ENCODE measurements at places on chromosomes 6 and 20.

DNA sequence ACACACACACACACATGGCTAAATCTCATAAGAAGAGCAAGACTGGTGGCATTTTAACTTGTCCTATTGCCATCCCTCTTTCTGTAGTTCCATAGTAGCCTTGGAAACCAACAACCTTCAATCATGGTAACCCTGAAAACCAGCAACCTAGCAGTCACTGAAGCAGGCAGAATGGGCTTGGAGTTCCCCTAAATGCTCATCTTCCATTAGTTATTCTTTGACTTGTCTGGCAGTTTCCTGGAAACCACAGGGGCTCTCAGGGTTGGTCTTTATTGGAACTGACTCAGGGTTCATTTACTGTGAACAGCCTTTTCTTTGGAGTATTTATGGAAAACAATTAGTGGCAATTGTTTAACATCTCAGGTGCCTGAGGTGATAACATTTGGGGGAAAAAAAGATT lies 19.4 kb upstream of the BRPF3 start:
- DNase-seq, result no peak

DNA sequence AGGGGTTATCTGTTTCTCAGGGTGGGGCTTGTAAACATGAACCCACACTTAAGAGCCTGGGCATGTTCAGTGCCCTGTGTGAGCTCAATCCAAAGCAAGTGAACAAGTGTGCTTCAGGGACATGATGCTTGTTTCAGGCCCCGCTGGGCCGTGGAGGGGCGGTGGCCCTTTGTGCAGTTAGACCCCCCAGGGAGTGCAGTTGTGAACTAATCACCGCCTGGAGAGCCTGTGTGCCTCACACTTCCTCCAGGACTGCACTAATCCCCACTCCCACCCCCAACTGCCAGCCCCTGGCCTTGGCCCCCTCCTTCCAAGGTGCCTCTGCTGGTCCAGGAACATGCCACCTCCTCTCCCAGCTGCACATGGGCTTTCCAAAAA lies 58.1 kb downstream of the RREB1 start:
- DNase-seq, result no peak

DNA sequence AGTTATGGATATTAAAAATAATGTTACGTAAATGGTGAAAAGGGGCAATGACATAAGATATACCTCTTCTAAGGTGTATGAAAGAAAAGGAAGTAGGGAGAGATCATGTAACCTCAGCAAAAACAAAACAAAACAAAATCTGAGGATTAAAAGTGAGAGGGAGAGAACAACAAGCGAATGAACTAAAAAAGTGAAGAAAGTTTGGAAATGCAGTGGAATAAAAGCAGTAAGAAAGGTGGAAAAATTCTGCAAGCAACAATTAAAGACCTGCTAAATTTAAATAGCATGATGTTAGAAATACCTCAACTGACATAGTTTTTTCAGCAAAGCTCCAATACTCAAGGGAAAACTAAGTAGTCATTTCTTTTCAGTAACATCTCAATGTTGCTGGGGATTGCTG lies 48.0 kb downstream of the PHIP start:
- DNase-seq, result no peak

DNA sequence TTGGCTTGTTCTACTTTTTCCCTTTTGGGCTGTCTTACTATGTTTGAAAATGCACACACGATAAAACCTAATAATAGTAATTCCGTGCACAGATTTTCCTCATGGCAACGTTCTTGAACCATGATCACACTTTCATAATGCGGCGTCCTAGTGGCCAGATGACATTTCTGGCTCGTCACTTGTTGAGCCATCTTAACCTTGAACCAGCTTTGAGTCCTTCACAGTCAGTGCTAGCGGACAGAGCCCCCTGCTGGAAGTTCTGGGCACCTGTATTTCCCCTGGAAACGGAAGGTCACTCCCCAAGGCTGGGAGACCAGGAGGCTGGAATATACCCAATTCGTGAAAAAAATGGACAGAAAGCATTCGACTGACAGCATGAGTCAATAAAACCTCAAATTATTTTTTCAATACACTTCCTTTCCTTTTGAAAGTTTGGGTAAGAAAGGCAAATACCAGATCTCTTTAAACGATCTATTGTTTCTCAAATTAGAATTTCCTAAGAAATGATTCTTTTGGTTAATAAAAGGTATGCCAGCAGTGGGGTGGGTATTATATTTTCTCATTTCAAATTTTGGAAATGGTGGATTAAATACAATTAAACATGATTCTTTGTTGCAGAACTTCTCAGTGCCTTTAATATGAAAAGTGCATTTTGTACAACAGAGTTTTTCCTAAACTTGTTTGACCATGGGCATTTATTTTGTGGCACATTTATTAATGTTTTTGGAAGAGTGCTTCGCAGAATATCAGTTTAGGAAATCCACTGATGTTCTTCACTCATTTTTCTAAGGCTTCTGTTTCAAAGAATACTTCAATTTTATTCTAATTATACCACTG lies 542.3 kb downstream of the QKI start:
- DNase-seq, result peak; percentile 93

GRCh38 chr6:108559884-108560462 lies 744 bp upstream of the FOXO3 start:
- peak; percentile 59 for DNase-seq

- DNase-seq, result no peak
These were observed 130.7 kb downstream of the TFAP2C start for GRCh38 chr20:56759741-56760278.

DNA sequence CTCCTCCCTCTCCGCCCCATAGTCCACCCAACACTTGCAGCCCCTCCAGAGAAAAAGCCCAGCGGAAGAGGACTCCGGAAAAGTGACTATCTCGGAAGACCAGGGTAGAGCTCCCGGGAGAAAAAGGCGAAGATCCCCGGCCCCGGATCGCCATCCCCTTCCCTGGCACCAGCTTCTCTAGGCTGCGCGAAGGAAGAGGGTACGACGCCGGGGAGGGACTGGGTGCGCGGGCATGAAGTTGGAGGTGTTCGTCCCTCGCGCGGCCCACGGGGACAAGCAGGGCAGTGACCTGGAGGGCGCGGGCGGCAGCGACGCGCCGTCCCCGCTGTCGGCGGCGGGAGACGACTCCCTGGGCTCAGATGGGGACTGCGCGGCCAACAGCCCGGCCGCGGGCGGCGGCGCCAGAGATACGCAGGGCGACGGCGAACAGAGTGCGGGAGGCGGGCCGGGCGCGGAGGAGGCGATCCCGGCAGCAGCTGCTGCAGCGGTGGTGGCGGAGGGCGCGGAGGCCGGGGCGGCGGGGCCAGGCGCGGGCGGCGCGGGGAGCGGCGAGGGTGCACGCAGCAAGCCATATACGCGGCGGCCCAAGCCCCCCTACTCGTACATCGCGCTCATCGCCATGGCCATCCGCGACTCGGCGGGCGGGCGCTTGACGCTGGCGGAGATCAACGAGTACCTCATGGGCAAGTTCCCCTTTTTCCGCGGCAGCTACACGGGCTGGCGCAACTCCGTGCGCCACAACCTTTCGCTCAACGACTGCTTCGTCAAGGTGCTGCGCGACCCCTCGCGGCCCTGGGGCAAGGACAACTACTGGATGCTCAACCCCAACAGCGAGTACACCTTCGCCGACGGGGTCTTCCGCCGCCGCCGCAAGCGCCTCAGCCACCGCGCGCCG lies 822 bp downstream of the FOXQ1 start:
- DNase-seq, result no peak

GRCh38 chr20:32114305-32114960 lies 4.9 kb downstream of the TM9SF4 start:
- no peak for DNase-seq

DNA sequence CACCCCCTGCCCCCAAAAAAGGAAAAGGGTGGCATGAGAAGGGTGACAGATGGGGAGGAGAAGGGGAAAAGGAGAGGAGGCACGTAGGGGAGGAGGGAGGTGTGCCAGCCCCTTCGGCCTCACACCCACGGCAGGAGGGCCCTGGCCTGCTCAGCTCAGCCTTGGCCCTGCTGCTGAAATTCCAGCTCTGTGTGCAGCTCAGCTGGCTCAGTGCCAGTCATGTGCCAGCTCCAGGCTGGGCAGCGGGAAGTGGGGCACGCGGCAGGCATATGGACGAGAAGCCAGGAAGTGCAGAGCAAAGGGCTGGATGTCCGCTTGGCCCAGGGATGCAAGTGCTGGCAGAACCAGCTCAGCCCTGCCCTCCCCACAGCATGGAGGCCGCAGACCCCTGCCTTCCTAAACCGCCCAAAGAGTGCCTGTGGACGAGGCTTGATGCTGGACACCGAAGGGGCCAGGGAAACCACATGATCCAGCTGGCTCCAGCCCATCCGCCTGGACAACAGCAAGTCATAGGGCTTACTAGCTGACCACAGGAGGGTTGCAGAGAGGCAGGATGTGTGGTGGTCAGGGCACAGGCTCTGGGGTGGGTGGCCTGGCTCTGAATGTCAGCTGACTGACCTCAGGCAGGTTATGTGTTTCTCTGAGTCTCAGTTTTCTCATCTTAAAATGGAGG lies 60.2 kb downstream of the NOL4L start:
- DNase-seq, result peak; percentile 58

DNA sequence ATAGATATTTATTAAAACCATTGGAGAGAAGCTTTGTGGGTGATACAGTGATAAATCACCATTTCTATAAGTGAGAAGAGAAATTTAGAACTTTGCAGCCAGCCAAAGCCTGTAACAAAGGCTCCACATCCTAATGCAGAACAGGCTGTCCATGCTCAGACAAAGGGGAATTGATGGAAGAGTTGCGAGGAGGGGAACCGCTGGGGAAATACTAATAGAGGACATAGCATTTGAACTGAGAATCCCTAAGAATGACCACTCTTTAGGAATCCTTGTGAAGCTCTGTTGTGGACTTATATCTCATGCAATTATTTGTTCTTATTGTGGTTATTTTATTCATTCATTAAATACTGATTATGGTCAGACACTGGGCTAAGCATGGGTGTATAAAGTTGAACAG lies 167.8 kb downstream of the PHF3 start:
- peak; percentile 88 for DNase-seq

DNA sequence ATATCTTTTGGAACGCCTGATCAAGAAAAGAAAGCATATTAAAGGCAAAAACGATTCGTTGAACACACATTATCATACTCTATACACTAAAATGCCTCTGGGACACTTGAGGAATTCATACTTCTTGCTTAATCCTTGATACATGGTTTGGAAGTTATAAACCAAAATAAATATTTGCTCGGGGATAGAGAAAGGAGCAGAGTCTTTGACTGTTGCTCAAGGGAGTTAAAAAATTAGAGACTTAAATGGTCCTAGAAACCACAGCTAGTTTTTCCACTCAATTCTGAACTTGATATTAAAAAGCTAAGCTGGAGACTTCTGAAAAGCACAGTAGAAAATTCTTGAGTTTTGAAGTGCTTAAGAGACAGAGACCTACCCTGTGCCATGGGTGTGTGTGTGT lies 98.9 kb downstream of the BCKDHB start:
- no peak for DNase-seq

DNA sequence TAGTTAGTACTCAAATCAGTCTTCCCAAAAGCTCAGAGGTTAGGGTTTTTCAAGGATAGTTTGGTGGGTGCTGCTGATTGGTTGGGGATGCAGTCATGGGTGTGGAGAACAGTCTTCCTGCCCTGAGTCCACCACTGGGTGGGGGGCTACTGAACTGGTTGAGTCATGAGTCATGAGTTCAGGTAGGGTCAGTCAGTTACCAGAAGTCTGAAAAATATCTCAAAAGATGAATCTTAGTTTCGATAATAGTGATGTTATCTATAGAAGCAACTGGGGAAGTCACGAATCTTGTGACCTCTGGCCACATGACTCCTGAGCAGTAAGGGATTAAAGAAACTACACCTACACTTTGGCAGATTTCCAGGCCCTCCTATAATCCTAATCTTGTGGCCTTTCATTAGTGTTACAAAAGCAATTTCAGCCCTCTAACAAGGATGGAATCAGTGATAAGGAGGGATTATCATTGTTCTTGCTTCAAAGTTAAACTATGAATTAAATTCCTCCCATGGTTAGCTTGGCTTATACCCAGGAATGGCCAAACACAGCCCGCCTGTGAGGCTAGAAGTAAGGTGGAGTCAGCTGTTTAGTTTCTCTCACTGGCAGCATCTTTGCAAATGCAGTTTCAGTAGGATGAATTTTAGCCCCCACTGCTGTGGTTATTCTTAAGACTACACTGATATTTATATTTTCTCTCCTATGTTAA lies 33.3 kb upstream of the NKAIN2 start:
- no peak for DNase-seq

DNA sequence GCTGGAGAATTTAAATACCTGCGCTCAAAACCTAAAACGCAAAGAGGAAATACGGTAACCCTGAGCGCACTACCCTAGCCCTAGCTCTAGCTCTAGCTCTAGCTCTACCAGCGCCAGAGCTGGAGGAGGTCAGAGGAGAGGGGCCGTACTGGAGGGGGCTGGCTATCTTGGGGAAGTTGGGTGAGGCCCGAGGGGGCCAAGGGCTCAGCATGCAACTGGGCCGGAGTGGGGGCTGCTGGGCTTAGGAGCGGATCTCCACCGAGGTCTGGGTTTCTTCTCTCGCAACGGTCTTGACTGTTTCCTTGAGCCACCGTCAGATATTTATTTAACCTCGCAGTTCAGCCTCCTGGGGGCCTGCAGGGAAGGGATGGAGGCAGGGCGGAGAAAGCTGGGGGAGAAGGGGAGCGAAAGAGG lies 91.0 kb downstream of the NCR2 start:
- no peak for DNase-seq

- DNase-seq, result no peak
These were observed 48.1 kb upstream of the NAA20 start for GRCh38 chr20:19969106-19969505.

DNA sequence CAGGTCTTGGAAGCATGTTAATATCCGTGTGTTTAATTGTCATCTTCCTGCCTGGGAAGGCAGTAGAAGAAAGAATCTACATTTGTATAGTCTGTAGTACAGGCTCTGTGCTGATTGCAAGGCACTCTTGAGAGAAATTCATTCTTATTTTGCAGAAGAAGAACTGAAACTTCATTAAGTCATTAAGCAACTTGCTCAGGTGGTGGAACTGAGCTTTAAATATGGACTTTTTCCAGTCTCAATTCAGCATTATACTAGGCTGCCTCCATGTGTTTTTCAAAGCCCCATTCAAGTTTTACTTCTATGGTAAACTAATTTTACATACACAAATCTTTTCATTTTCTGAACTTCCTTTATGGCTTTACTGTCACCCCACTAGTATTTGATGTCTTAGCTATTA lies 18.7 kb downstream of the ZNF451 start:
- DNase-seq, result no peak

GRCh38 chr20:37379967-37380828 lies 34.3 kb downstream of the SRC start:
- no peak for DNase-seq

DNA sequence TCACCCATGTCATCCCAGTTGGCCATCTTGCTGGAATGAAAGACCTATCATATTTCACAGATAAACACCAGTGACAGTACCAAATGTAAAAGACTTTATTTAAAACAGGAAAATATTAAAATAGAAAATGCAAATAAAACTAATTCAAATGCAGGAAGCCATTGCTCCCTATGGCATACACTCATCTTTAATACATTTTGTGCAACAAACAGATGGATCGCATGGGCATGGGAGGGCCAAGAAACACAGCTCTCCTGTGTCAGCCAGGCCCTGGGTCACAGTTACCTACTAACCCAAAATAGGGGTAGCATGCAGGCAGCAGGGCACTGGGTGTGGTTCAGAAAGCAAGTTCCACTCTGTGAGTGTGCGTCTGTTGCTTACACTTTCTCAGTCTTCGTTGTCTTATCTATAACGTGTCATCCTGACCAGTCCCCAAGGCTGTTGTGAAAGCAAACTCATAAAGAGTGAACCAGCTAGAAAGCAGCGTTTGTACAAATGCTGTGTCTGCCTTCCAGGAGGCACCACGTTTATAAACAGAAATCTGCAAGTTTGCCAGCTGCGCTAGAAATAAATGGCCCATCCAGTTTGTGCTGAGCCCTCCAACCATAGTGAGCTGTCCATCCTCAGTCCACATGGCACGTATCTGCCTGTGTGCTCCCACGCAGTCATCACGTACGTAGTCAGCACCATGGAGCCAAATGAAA lies 180.5 kb downstream of the SYNDIG1 start:
- DNase-seq, result peak; percentile 86
